Stromal cell of bone marrow (primary cell): ENCODE measurements at places on chromosomes 3 and 15.

DNA sequence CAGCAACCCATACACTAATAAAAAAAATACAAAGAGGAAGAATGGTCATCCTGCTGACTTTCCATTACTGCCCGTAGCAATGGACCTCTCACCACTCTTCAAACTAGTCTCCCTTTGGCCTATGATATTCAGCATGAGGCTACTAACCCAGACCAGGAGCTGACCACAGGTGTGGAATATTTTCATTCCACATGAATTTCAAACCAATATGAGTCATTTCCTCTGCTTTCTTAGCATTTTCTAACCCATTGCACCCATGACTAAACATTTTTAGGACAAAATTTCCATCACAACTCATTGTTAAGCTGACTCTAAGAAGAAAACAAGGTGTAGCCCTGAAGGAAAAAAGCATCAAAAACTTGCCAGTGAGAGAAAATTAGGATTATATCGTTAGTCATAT is 34.0 kb upstream of the ZPLD1 start:
- DNase-seq = peak; percentile 1

DNA sequence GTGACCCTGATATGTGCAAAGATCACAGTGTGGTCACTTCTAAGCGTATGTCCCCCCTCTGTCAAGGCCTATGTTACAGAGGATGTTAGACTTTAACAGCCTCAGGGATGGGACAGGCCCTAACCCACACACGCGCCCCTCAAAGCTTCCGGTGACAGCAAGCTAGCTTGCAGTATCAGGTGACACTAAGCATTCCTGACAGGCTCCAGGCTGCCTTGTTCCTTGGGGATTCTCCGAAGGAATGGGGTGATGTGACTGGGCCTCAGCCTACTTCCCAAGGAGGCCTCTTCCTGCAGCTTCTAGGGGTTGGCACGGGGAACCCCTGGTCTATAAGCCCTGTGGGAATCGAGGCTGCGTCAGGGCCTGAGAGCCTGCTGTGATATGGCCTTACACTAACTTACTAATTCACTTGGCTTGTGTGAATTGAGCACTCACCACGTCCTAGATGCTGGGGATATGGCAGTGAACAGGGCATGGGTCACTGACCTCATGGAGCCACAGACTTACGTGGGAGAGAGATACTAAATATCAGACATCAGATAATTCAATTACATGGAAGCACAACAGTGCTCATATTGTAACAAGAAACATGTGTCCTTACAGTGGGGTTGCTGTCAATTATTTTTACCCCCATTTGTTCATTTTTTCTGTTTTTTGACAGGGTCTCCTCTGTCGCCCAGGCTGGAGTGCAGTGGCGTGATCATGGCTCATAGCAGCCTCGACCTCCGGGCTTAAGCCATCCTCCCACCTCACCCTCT is 11.4 kb upstream of the SPTBN5 start:
- no peak for DNase-seq

DNA sequence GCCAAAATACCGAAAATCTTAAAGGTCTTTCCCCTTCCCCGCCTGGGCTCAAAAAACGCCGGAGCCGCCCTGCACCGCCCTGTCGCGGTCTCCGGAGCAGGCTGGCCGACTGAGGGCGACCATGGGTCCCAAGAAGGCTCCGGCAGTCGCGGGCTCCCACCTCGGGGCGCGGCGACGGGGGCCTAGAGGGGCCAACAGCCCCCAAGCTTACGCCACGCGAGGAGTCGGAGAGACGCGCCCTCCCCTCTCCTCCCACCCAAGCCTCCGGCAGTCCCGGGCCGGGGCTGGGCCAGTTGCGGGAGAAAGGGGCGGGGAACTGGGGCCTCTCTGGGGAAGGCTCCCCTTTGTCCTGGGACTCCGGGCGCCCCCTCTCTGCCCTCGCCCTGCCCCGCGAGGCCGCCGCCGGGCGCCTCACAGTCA is 69.2 kb downstream of the GOLGA8B start:
- no peak for DNase-seq

GRCh38 chr3:87313641-87314040 is 37.3 kb upstream of the POU1F1 start:
- no peak for DNase-seq

DNA sequence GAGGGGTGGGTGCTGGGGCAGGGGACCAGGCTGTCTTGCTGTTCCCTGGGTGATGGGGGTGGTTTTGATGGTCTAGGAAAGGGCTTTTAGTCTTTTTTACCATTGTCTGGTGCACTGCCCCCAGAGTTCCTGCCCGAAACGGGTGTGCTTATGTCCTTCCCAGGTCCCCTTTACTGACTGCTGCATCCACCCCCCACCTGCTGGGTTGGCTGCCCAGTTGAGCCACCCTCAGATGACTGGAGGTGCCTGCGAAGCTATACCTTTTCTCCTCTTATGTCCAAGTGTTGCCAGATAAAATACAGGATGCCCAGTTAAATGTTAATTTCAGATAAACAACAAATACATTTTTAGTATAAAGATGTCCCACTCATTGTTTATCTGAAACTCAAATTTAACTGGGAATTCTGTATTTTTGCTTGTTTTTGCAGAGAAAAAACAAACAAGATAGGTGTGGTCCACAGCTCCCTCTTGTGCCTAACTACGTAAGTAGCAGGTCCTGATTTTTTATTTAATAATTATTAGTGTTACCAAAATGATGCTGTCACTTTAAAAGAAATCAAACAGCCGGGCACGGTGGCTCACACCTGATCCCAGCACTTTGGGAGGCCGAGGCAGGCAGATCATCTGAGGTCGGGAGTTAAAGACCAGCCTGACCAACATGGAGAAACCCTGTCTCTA is 6.1 kb upstream of the RPP14 start:
- no peak for DNase-seq

GRCh38 chr3:127820826-127821313 is 1.4 kb downstream of the MGLL start:
- DNase-seq = no peak
